ENCODE measurements at places on chromosomes 3 and 15. TPM values are rescaled to one million over a fixed set of nuclear protein-coding genes. Genes with fewer than 3 reads are reported as not detected.

DNA sequence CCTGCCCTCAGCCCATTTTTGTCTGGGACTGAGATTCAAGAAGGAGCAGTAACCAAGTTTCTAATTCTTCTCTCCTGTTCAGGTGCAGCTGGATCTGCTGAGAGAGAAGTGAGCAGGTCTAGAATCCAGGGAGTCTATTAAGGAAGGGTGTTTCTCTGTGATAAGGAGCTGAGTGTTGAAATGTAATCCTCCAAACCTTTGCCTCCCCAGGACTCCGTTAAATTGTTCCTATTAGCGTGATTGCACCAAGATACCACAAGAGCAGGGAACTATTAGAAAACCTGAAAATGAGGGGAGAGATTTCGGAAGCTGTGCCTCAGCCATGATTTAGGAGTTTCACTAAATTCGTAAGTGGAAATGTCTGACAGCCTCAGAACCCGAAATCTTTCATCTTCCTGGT lies 192.6 kb downstream of the EBLN2 start:
- no peak for DNase-seq
- H3K4me3 ChIP-seq = no peak overlapping the region
- no peaks in the 10 kb centered on the region for H3K4me1 ChIP-seq
- H3K36me3 ChIP-seq = no peaks in the 10 kb centered on the region
- no peak overlapping the region for H3K27ac ChIP-seq

DNA sequence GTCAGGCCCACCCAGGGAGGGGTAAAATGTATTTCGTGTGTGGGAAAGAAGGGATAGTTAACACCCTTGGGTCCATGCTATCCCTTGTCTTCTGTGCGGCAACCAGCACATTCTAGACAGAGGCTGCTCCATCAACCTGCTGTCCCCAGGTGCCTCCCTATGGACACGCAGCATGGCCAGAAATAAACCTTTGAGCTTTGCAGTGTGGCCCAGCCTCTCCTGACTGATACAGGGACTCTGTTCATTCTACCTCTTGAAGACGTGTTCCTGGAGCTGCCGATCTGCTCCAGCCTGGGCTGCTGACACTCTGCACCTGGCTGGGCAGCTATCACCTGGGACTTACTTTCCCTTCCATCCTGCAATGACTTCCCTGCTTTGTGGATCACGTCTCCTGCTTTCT lies 4.1 kb upstream of the KLF13 start:
- H3K4me3 ChIP-seq = no peak overlapping the region
- H3K4me1 ChIP-seq = peaks cover 3% of the 10 kb centered on the region
- no peak for DNase-seq
- H3K36me3 ChIP-seq = no peaks in the 10 kb centered on the region
- H3K27me3 ChIP-seq = no peaks in the 10 kb centered on the region

GRCh38 chr3:10783360-10784351 lies 32.4 kb upstream of the SLC6A11 start:
- no peak overlapping the region for H3K4me3 ChIP-seq
- H3K4me1 ChIP-seq = no peaks in the 10 kb centered on the region
- H3K27me3 ChIP-seq = peaks cover 5% of the 10 kb centered on the region
- no peak for DNase-seq
- H3K27ac ChIP-seq = no peak overlapping the region

DNA sequence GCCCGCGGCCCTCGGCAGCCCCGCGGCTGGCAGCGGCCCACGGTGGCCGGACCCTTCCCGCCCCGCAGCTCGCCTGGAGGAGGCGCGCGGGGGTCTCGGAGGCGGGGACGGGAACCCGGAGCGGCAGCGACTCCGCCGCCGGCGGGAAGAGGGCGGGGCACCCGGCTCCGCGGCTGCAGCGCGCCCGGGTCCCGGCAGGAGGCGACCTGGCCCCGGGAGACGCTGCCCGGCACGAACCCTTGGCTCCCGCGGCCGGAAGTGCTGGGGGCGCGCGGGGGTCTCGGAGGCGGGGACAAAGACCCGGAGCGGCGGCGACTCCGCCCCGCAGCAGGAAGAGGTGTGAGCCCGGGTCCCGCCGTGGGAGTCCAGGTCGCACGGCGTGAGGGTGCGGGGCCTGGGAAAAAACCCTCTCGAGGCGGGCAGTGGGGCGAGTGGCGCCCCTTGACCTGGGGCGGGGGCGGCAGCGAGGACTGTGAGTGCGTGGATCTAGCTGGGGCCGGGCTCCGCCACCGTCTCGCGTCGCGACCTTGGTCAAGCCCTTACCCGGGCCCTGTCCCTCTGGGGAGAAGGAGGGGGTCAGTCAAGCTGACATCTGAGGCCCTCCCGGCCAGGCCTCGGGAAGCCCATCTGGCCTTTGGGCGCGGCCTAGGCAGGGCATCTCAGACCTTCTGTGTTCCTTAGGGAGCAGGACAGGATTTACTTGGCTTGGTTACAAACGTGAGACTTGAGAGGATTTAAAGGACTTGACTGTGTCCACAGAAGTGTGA lies at the start of gene CIB2:
CIB2 (minus strand) TSS at position 151 of the 767 bp plus-strand sequence. CDS start 230 bp downstream, outside the sequence.
- peak within 1 kb of the TSS; percentile 76 for H3K27ac ChIP-seq
- no peaks in the 10 kb centered on the region for H3K27me3 ChIP-seq
- H3K36me3 ChIP-seq = no peaks in the 10 kb centered on the region
- H3K4me3 ChIP-seq = peak within 1 kb of the TSS; percentile 67
- H3K4me1 ChIP-seq = peaks cover 10% of the 10 kb centered on the region

DNA sequence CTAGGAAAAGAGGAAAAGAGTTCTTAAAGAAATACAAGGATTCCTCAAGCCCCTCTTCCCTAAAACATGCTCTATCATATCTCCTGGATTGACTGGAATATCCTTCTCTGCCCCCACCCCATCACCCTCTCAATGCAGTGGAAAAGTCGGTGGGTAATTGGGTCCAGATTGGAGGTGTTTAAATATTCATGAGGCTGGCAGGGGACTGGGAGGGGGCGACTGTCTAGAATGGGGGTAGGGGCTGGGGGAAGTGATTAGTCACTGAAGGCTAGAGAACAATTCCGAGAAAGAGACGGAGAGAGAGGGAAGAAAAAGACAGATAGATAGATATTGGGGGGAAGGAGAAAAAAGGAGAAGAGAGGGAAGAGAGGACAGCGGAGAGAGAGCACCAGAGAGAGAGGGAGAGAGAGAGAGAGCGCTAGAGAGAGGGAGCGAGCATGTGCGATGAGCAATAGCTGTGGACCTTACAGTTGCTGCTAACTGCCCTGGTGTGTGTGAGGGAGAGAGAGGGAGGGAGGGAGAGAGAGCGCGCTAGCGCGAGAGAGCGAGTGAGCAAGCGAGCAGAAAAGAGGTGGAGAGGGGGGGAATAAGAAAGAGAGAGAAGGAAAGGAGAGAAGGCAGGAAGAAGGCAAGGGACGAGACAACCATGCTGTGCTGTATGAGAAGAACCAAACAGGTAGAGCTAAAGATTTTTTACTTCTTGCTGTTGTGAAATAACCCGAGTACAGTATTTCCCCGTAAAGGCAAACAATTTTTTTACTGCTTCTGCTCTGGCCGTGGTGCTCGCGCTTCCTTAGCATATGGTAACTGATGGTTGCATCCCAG lies at the start of gene GAP43:
GAP43 (plus strand) TSS at position 467 of the 825 bp plus-strand sequence; CDS start at position 647, 180 bp downstream.
- no peak within 1 kb of the TSS for H3K4me3 ChIP-seq
- no peak for DNase-seq
- H3K36me3 ChIP-seq = no peaks in the 10 kb centered on the region
- H3K27ac ChIP-seq = no peak within 1 kb of the TSS
- H3K4me1 ChIP-seq = no peaks in the 10 kb centered on the region

GRCh38 chr3:110608566-110608965 lies 463.1 kb upstream of the NECTIN3 start:
- no peak overlapping the region for H3K4me3 ChIP-seq
- H3K27ac ChIP-seq = no peak overlapping the region
- no peak for DNase-seq
- H3K27me3 ChIP-seq = no peaks in the 10 kb centered on the region
- H3K4me1 ChIP-seq = no peaks in the 10 kb centered on the region

DNA sequence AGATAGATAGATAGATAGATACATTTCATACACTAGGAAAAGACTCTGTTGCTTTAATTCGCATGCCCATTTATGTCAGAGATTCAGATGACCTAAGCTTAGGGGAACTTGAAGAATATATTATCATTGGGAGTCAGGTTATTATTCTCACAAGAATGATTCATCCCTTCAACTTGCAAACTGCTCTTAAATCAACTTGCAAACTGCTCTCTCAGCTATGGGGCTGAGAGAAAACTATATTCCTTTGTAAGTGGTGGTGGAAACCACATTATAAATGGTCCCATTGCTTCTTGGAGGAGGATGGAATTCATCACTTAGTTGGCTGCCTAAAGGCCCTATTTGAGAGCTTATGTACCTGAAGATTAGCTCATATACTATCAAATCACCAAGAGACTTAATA lies 160.9 kb upstream of the STAC start:
- no peak overlapping the region for H3K27ac ChIP-seq
- H3K4me3 ChIP-seq = no peak overlapping the region
- no peaks in the 10 kb centered on the region for H3K27me3 ChIP-seq
- no peak for DNase-seq
- H3K4me1 ChIP-seq = no peaks in the 10 kb centered on the region

DNA sequence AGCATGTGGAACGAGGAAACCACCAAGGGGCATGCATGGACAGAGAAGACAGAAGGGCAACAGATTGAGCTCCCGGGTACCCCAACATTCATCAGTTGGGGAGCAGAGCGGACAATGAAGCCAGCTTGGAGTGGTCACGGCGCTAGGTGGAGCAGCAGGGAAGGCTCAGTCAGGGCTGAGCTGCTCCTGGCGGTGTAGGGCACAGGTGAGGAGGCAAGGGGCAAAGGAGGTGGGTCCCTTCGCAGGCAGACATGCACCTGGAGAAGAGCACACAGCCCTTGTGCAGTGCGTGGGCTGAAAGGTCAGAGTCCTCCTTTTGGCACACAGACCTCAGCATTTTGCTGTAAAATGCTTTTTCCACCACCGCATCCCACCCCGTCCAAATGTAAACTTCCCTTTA lies 90.0 kb upstream of the SLC6A6 start:
- no peak for DNase-seq
- no peaks in the 10 kb centered on the region for H3K27me3 ChIP-seq
- no peaks in the 10 kb centered on the region for H3K36me3 ChIP-seq
- no peaks in the 10 kb centered on the region for H3K4me1 ChIP-seq
- no peak overlapping the region for H3K27ac ChIP-seq
- no peak overlapping the region for H3K4me3 ChIP-seq

- H3K27ac ChIP-seq = no peak overlapping the region
- no peak for DNase-seq
- H3K36me3 ChIP-seq = no peaks in the 10 kb centered on the region
- no peaks in the 10 kb centered on the region for H3K27me3 ChIP-seq
- no peak overlapping the region for H3K4me3 ChIP-seq
- H3K4me1 ChIP-seq = no peaks in the 10 kb centered on the region
Measured at GRCh38 chr3:172189987-172190603, 150.7 kb downstream of the FNDC3B start.

- no peaks in the 10 kb centered on the region for H3K4me1 ChIP-seq
- no peak overlapping the region for H3K27ac ChIP-seq
- no peak for DNase-seq
Measured at GRCh38 chr3:185837414-185837813, 12.6 kb upstream of the IGF2BP2 start.

GRCh38 chr15:98069256-98069655 lies 108.8 kb downstream of the ARRDC4 start:
- H3K36me3 ChIP-seq = no peaks in the 10 kb centered on the region
- H3K4me3 ChIP-seq = no peak overlapping the region
- no peak for DNase-seq
- H3K27ac ChIP-seq = no peak overlapping the region
- no peaks in the 10 kb centered on the region for H3K27me3 ChIP-seq

- no peaks in the 10 kb centered on the region for H3K36me3 ChIP-seq
- no peak overlapping the region for H3K27ac ChIP-seq
- no peak overlapping the region for H3K4me3 ChIP-seq
- no peak for DNase-seq
- no peaks in the 10 kb centered on the region for H3K27me3 ChIP-seq
- no peaks in the 10 kb centered on the region for H3K4me1 ChIP-seq
Measured at GRCh38 chr15:98347001-98347400, 301.3 kb upstream of the IGF1R start.

GRCh38 chr3:187064210-187065115 lies 74.8 kb downstream of the RPL39L start:
- peak; percentile 59 for DNase-seq
- peaks cover 6% of the 10 kb centered on the region for H3K4me1 ChIP-seq
- H3K27ac ChIP-seq = peak overlapping the region; percentile 76
- H3K36me3 ChIP-seq = no peaks in the 10 kb centered on the region
- no peak overlapping the region for H3K4me3 ChIP-seq
- no peaks in the 10 kb centered on the region for H3K27me3 ChIP-seq

GRCh38 chr3:117719316-117719926 lies 1009.8 kb downstream of the TUSC7 start:
- H3K27me3 ChIP-seq = no peaks in the 10 kb centered on the region
- no peaks in the 10 kb centered on the region for H3K4me1 ChIP-seq
- H3K36me3 ChIP-seq = no peaks in the 10 kb centered on the region
- H3K27ac ChIP-seq = no peak overlapping the region
- H3K4me3 ChIP-seq = no peak overlapping the region

- no peak for DNase-seq
- H3K36me3 ChIP-seq = no peaks in the 10 kb centered on the region
- H3K4me3 ChIP-seq = no peak overlapping the region
- no peaks in the 10 kb centered on the region for H3K4me1 ChIP-seq
- no peak overlapping the region for H3K27ac ChIP-seq
- H3K27me3 ChIP-seq = no peaks in the 10 kb centered on the region
Measured at GRCh38 chr3:127307916-127308315, 20.1 kb upstream of the PRR20G start.

DNA sequence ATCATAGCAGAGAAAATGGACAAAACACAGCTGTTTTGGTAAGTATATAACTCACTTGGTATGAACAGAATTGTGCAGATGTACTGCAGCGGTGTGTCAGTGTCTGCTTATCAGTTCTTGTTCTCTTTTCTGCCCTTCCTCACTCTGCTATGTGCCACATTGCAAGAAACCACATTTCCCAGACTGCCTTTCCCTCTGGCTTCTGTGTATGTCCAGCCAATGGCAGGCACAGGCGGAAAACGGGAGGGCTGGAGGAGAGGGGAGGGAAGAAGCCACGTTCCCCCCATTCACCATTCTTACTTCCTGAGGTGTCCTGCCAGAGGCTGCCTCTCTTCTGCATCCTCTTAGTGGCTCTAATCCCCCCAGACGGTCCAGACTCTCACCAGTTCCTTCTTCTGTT lies 15.4 kb downstream of the HHLA2 start:
- no peaks in the 10 kb centered on the region for H3K27me3 ChIP-seq
- no peak overlapping the region for H3K4me3 ChIP-seq
- no peaks in the 10 kb centered on the region for H3K4me1 ChIP-seq

- H3K27ac ChIP-seq = no peak overlapping the region
- no peaks in the 10 kb centered on the region for H3K4me1 ChIP-seq
- no peak overlapping the region for H3K4me3 ChIP-seq
- H3K36me3 ChIP-seq = no peaks in the 10 kb centered on the region
- DNase-seq = no peak
Measured at GRCh38 chr15:85104584-85104983, 122.9 kb downstream of the PDE8A start.

The IL17RD gene
- 19.9 TPM for total RNA-seq

The GOLGA8A gene
- 24.5 TPM for total RNA-seq

The CCR8 gene
- not detected for total RNA-seq

The EAF2 gene
- total RNA-seq = 35.6 TPM

The INKA1 gene
- total RNA-seq = 8.1 TPM

The TP63 gene
- total RNA-seq = 67.5 TPM

Data from prostate gland (tissue), 2 donors.